ENCODE measurements at places on chromosomes 6 and 20.

- no peak for DNase-seq
Measured at GRCh38 chr6:158646023-158646910, 1.7 kb upstream of the DYNLT1 start.

GRCh38 chr6:100892693-100893092 is 11.6 kb upstream of the ASCC3 start:
- no peak for DNase-seq

- peak; percentile 80 for DNase-seq
Measured at GRCh38 chr6:35970181-35970580, 49.3 kb upstream of the SRPK1 start.

GRCh38 chr6:129444683-129445082 is 265.3 kb downstream of the ARHGAP18 start:
- no peak for DNase-seq

DNA sequence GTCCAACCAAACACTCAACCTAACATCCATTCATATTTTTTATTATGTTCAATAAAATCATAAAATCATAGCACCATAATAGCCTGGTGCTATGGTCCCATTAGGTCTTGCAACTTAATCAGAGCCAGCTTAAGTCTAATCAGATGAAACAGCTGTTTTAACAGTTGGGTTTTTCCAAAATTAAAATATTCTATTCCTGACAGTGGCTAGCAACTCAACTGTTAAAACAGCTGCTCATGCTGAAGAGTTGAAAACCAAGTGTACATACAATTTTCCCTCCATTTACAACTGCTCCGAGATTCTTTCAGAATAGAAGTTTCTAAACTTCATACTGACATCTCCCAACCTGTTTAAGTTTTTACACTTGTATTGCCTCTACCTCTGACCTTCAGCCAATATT is 89.5 kb downstream of the UBE3D start:
- DNase-seq: no peak
